ENCODE measurements at places on chromosomes 1 and 21.

DNA sequence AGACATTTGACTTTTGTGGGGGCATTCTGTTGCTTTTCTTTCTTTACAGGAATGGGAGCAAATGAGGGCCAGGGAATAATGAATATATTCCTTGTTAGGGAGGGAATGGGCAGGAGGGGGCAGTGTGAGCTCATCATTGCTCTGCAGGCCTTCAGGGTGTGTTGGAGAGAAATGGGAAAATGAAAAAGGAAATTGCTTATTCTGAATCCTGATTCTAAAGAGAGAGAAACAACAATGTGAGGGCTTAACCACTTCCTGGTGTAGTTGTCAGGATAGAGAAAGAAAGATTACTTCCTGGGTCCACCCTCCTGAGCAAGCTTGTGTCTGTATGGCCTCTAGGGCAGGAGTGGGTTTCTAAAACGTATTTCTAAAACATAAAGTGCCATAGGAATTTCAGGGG is 28.3 kb downstream of the VANGL2 start:
- DNase-seq, result no peak

- DNase-seq, result no peak
Measured at GRCh38 chr1:113031171-113031933, 41.6 kb upstream of the LRIG2 start.

DNA sequence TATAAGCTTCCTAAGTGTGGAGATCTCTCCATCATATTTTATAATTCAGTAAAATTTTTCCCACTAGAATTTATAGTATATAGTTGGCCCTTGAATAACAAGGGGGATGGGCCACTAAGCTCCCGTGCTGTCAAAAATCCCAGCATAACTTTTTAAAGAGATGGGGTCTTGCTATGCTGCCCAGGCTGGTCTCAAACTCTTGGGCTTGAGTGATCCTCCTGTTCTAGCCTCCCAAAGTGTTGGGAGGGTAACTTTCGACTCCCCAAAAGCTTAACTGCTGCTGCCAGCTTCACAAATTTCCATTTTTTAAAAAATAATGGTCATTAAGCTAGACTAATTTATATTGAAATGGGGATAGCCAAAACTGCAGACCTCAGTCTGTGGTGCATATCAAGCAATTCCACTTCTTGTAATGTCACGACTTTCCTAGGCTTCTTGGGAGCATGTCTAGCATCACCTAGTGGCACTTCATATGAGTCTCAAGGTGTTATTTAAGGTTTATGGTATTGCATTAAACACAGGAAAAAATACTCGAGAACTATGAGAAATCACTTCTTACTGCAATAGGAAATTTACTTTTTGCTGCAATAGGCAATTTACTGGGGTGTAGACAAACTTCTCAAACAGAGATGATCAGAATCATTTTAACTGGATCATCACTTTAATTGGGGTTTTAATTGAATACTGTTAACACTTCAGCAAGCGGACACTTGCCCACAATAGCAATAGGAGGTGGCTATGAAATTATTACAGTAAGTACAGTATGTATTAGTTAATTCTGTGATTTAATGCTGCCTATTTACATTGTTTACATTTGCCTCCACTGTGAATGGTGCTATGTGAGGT is 19.3 kb upstream of the ACTA1 start:
- DNase-seq, result peak; percentile 1

GRCh38 chr1:197374428-197374827 is 106.4 kb downstream of the CRB1 start:
- DNase-seq, result no peak

DNA sequence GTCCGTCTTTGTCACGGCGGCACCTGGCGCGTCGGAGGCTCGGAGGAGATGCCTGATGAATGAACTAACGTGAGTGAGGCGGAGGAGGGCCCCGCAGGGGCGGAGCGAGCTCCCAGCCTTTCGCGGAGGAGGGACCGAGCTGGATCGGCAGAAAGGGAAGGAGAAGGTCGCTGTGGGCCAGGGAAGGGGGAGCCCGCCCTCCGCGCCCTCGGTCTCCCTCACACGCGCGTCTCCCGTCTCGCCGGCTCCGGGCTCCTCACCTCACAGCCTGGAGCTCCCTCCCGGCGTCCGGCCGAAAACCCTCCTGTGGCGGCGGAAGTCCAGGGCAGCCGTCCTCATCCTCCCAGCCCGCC is 519 bp downstream of the ZNF496 start:
- DNase-seq, result peak; percentile 41

- DNase-seq, result no peak
Measured at GRCh38 chr1:58778385-58779000, 5.4 kb downstream of the JUN start.

DNA sequence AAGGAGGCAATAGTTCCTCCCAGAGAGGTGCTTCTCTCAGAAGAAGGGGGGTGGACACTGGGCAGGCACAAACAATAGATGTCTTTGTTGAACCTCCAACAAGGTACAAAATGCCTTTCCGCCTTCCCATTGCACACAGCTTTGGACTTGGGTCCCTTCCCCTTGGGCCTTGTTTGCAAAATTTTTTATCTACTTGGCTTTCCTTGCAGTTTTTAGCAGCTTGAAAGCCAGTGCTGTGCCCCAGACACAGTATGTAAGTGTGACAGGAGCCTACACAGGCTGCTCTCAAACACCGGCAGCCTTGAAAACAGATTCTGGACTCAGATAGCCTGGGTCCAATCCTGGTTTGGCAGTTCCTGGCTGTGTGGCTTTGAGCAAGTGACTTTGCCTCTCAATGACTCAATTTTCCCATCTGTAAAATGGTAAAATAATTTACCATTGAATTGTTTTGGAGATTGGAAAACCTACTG is 43.0 kb downstream of the ELAPOR1 start:
- DNase-seq, result no peak

DNA sequence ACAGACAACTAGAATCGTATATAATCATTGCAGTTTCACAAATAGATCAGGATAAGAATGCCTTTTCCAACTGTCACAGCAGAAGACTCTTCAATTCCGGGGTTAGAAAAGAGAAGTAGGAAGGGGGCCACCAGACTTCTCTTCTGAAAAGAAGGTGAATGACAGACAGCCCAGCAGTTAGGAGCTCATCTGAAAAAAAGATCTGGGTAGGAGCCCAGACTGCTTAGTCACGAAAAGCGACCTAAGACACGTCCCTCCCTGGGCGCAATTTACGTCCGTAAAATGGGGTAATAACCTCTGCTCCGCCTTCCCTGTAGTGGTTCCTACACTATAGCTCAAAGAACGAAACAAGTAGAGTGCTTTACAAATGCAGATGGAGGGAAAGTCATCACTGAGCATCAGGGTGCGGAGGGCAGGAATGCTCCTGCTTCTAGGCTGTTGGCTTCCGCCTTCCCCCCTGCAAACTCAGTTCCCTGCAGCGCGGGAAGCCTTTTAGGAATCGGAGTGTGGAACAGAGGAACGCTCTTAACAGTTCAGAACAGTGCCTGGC is 582 bp downstream of the ORC1 start:
- DNase-seq, result no peak

- no peak for DNase-seq
Measured at GRCh38 chr1:233972951-233973635, 68.6 kb downstream of the SLC35F3 start.

GRCh38 chr1:58608945-58609344 is 31.9 kb upstream of the TACSTD2 start:
- DNase-seq, result no peak

DNA sequence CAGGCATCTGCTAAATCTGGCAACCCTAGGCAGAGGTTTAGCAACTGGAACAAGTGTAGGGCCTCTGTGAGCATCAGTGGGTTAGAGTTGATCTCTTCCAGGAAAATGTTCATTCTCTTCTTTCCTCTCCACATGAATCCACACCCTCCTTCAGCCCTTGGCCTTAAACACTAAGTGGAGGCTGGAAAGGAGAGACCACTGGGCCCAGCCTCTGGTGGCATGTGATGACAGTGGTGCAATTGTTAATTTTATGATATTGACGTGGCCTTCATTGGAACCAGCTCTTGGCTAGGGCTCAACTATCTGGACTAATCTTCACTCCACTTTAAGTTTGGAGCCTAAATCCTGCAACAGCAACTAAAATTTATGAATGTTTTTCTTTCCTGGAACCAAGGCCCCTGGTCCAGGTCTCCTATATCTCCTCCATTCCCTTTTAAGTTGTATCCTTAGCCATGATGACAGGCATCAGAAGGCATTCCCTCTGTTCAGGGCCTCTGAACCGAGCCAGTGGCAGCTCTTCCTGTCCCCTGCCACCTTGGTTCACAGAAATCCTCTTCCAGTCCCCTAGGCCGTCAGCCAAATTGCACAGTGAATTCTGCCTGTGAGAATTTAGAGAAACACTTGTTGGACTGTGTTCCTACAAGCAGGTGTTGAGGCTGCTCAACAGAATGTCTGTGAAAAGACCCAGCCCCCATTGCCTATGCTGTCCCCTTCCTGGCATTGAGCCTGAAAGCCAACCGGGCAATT is 132.2 kb downstream of the PSMG1 start:
- no peak for DNase-seq

DNA sequence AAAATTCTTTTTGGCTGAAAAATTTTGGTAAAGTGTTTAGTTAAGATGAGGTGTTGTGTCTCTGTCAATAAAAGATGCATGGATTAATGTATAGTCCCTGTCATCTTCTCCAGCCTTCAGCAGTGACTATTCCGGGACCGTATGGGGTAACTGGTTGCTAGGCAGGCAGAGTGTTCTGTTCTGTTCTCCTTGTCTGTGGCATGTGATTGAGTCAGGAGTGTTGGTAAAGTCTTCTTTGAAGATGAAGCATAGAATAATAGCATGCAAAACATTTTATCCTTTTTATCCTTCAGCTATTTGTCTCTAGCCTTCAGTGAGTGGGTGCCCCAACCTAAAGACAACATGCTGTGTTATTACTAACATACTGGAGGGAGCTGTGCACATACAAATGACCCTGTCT is 74.6 kb downstream of the RGL1 start:
- DNase-seq, result no peak

- DNase-seq, result no peak
Measured at GRCh38 chr1:10631121-10631810, 156.5 kb downstream of the PEX14 start.

- DNase-seq, result no peak
Measured at GRCh38 chr1:110243574-110243973, 33.5 kb downstream of the KCNC4 start.

- DNase-seq, result no peak
Measured at GRCh38 chr1:156639601-156640101, 2.3 kb upstream of the BCAN start.

- no peak for DNase-seq
Measured at GRCh38 chr1:167136191-167136614, 42.3 kb downstream of the STYXL2 start.

DNA sequence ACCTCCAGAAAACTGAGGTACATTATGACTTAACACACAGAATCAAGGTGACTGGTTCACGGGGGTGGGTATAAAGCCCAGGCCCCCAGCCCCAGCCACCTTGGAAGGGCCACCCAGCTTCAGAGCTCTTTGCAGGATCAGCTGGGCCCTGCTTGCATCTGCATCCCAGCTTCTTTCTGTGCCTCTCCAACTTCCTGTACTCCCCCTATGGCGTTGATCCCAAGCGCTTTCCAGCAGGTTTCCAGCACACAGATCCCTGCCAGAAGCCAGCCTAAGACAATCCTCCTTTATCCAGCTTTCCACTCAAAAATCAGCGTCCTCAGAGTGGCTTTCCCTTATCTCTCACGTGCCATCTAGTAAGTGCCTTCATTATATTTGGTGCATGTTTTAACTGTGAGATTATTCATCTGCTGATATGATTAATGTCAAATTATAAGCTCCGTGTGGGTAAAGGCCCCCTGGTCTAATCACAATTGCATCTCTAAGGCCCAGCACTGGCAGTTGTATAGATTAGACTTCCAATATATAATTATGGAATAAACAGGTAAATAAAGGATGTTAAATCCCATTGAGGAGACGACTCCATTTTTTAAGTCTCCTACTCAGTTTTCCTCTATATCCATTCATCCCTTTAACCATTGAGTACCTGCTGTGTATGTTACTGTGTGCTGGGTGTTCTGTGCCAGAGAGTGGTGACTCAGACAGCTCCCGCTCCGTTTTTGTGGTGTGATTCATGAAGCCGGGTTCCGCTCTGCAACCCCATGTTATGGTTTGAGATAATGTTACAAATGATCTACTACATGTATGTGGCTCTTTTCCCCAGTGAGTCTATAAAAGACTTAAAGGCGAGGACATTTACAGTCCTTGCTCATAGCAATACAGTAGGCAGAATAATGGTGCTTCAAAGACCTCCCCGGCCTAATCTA is 387.6 kb downstream of the PCP4 start:
- peak; percentile 27 for DNase-seq

DNA sequence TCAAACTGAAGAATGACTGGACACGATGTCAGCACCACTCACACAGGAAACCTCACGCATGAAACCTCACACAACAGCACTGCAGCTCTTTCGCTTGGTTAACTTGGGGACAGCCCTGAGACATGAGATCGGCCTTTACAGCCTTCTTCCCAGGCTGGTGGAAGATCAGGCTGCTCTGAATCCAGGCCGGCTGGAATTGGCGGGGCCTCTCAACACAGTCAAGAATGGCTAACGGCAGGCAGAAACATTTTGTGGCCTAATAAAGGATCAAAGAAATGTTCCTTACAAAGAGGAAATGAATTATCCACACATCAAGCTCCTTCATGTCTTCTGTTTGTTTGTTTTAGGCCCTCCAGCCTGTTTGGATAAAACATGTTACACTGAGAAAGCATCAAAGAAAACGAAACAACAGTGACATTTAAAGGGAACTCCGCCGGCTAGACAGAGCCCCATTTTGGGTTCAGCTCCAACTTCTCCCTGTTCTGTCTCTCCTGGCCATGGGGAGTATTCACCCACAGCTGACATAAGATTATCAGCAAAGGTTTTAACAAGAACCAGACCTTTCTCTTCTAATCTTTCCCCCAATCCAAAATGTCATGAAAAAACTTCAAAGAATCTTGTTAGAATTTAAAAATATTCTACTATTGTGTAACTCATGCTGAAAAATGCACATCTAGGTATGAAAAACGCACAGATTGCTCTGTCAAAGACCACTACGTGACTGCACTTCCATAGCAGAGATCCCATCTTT is 131.2 kb downstream of the SLC45A1 start:
- no peak for DNase-seq

DNA sequence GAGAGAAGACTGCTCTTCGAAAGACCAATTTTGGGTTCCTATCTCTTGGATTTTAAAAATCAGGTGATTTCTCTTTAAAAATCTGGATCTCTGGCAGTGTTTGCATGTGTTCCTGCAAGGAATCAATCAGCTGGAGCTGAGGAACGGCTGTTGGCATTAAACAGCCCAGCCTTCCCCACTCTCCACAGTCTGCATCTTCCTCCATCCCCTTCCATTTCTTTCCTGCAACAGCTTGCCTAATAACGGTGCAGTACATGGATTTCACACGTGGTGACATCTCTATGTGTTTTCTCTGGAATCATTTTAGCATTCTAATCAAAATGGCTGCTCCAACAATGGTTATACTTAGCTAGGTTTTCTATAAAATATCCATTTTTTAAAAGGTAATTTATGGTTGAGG is 20.0 kb downstream of the RIPPLY3 start:
- DNase-seq, result no peak

All from NCI-H524 (cell line).